ENCODE measurements at places on chromosomes 1 and 21. TPM values are rescaled to one million over a fixed set of nuclear protein-coding genes. Genes with fewer than 3 reads are reported as not detected.
A peak's percentile ranks its signal among the peaks of the same experiment; 100 is the strongest.

The KCNK1 gene
- 4.9 TPM for total RNA-seq

The DAB1 gene
- 35.9 TPM for total RNA-seq

The SLC26A9 gene
- total RNA-seq = not detected

The OR2L5 gene
- total RNA-seq = 0.41 TPM

The LCE3E gene
- not detected for total RNA-seq

The SLC30A10 gene
- 19.2 TPM for total RNA-seq

The UMODL1 gene
- not detected for total RNA-seq

The LY9 gene
- not detected for total RNA-seq

The VASH2 gene
- total RNA-seq = 28.1 TPM

The SHISAL2A gene
- not detected for total RNA-seq

DNA sequence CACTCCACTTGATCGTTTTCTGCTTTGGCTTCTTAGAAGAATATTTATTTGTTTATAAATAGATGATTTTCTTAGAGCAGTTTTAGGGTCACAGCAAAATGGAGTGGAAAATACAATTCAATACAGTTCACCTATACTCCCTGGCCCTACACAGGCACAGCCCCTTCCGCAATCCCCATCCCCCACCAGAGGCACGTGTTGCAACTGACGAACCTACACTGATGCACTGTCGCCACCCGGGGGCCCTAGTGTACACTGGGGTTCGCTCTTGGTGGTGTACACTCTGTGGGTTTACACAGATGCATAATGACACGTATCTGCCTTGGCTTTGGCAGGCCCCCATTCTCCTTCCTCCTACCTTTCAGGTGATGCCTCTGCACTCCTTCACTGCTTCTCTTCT lies 8.0 kb downstream of the ECHDC2 start:
- no peak for DNase-seq

DNA sequence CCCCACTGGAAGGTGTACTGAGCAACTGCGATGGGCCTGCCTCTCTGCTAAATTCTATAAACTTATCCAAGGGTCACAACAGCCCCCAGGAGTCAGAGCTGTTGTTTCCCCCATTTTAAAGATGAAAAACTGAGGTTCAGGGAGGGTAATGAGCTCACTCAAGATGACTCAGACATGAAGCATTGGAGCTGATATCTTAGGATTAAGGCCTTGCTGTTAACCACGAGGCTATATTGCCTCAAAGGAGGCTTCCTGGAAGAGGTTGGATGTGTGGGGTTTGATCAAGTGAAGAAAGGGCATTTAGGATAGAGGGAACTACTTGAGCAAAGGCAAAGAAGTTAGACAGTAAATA lies 6.7 kb downstream of the LDLRAP1 start:
- no peak for DNase-seq

GRCh38 chr1:3998086-3998485 lies 98.0 kb upstream of the C1orf174 start:
- DNase-seq = no peak

- DNase-seq = no peak
Measured at GRCh38 chr1:28365864-28366263, 3.7 kb upstream of the PHACTR4 start.

DNA sequence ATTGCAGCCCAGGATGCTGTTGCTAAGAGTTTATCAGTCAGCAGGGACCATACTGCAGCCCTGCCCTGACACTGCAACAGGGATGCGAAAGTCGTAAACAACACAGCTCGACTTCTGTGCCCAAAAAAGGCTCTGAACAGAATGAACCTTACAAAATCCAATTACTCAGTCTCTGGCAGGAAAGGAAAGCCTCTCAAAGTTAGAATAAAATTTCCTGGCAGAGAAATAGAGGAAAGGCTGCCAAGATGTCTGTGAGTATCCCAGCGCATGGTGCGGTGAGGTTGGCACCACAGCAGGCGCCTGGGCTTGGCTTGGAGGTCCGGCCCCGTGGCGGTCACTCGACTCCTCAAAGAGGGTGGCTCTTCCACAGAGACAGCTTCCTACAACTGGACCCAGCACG lies 185.8 kb downstream of the PCP4 start:
- DNase-seq = no peak

DNA sequence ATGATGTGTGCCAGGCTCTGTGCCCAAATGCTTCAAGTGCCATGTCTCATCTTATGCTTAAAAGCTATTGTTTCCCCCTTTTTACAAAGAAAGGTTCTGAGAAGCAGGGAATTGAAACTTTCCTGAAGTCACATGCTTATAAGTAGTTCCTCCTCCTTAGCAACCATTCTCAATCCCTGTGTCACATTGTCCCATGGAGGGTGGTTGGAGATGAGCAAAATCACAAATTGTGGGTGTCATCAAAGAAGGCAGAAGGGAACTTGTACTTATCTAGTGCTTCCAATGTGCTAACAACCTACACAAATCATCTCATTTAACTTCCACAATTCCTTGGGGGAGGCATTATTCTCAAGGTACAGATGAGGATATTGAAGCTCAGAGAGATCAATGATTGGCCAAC lies 10.1 kb upstream of the ERICH3 start:
- DNase-seq = no peak

- peak; percentile 19 for DNase-seq
Measured at GRCh38 chr1:103525114-103525606, 339 bp upstream of the RNPC3 start.

DNA sequence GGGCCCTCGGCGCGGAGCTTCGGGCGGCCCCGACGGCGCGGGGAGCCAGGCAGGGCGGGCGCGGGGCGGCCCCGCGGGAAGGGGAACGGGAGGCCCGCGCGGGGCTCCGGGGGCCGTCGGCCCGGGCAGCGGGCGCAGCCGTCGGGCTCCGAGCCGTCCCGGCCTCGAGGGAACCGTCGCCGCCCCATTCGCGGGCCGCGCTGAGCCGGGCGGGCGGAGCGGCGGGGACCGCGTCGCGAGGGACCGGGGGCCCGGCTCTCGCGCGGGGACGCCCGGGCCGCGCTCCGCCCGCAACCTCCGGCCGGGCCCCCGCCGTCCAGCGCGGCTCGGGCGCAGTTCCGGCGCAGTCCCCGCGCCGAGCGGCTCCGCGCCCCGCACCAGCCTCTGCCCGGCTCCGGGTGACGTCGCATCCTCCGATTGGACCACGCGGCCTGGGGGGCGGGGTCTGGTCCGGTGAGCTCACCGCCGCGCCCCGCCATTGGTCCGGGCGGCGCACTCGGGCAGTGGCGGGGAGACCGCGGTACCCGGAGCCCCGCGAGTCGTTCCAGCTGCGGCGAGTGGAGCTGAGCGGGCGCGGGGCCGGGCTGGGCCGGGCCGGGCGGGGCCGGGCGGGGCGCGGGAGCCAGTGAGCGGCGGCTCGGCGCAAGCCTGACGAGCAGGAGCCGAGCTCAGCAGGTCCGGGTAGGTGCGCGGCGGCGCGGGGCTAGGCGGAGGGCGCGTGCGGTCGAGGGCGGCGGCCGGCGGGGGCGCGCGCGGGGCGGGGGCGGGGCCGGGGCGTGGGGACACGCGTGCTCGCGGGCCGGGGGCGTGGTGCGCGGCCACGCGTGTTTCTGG lies 66.7 kb upstream of the VAMP3 start:
- peak; percentile 99 for DNase-seq

DNA sequence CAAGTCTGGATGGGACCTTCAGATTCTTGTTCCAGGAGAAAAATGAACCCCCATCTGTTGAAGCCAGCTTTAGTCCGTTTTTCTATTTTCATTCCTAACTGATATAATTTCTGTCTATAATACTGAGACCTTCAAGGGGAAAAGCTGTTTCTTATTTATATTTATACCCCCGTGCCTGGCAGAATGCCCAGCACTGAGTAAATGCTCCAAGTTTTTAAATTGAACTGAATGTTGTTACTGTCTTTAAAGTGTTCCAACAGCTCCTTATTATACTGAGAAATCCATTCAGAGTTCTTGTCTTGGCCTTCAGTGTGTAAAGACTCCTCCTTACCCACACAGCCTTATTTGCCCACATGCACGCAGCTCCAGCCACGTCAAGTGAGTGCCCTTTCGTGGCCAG lies 178.6 kb upstream of the HMGB4 start:
- DNase-seq = no peak

DNA sequence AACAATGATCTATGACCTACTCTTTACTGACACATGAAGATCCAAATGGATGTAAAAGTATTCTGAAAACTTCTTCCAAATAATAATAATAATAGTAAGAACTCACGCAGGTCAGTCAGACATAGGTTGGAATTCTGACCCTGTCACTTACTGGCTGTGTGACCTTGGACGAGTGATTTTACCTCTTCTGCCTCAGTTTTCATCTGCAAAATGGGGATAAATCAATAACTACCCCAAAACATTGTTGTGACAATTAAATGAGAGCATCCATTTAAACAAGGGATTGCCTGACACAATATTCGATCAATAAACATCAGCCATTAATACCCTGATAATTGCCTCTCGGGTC lies 556 bp downstream of the MECR start:
- DNase-seq = no peak

DNA sequence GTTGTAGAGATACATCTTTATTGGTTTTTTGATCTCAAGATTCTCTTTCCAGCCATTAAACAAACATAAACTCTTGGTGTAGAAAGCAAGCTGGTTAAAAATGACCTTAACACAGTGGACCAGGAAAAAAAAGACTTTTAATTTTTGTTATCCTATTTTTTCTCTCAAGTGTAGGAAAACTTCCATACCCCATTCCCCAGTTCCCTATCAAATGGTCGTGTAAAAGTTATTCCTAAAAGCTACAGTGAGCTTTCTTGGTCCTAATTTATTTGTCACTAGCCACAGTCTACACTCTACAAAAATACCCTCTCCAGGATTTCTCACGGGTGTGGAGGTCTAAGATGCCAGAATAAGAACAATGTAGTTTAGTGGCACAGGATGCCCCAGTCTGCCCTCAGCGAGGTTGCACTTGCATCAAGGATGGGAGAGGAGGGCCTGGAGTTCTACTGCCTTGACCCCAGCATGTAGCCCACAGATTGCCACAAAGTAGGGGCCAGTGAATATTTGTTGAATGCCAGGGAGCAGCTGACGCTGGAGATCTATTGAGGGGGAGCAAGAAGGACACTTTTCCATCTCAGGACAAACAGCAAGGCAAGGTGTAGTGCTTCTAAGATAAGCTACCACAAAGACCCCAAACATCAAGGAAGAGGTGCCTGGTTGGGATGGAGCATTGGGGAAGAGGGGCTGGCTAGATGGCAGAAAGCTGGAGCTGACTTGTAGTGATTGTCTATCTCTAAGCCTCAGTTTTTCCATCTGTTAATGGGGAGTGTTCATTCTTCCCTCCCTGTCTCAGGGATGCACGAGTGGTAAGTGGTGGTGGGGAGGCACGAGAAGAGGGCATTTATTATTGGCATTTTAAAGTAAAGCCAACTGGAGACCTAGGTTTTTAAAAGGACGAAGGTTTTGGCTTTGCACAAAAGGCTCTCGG lies 1.8 kb downstream of the MYCL start:
- DNase-seq = no peak

DNA sequence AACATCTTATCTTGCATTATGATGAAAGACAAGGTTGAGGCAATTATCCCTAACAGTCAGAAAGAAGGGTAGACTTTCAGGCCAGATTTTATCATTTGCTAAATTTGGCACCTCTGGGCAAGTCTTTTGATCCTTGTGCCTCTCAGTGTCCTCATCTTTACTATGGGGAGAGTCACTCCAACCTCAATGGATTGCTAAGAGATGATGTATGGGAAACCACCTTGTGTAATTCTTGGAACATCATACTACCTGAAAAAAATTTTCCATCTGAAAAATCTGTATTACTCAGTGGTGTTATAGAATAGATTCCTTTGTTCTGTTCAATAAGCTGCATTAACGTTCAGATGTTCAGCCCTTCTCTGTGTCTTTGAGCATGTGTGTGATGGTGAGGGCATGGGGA lies 230.7 kb downstream of the TGFB2 start:
- no peak for DNase-seq

- DNase-seq = no peak
Measured at GRCh38 chr1:111729271-111729921, 9.8 kb downstream of the INKA2 start.

DNA sequence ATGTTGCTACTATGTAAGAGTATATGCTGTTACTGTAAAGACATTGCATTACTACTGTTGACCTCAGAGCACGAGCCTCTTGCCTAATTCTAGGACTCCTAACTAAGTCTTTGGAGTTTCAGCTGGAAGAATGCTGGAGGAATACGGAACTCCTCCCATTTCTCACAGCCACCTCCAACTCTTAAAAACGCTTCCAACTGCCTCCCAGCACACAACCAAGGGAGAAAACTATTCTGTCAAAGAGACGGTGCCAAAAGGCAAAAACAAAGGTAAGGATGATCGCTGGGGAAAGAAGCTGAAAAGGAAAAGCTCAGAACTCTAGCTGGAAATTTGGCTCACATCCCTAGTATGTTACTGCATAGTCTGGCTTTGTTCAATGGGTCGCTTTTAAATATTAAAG lies at the start of gene FMO2:
TSS of gene FMO2 (plus strand) at position 210 of the 400 bp plus-strand sequence. CDS start 414 bp downstream, outside the sequence.
- DNase-seq = no peak

DNA sequence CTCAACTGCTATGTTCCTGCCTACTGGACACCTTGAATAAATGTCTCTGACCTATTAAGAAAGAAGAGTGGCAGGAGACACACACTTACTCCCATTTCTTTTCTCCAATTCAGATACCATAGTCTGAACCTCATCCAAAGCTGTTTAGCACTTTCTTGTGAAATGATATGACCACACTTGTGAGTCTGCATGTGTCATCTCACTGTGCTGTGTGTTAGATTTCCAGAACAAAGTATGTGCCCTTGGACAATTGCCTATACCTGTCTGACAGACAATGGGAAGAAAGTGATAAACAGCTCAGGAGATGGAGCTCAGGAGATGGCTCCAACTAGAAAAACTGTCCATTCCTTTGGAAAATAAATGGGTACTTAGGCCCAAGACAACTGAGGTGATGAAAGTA lies 48.4 kb downstream of the USP48 start:
- no peak for DNase-seq

GRCh38 chr1:43307458-43308158 lies 6.8 kb downstream of the TIE1 start:
- no peak for DNase-seq

DNA sequence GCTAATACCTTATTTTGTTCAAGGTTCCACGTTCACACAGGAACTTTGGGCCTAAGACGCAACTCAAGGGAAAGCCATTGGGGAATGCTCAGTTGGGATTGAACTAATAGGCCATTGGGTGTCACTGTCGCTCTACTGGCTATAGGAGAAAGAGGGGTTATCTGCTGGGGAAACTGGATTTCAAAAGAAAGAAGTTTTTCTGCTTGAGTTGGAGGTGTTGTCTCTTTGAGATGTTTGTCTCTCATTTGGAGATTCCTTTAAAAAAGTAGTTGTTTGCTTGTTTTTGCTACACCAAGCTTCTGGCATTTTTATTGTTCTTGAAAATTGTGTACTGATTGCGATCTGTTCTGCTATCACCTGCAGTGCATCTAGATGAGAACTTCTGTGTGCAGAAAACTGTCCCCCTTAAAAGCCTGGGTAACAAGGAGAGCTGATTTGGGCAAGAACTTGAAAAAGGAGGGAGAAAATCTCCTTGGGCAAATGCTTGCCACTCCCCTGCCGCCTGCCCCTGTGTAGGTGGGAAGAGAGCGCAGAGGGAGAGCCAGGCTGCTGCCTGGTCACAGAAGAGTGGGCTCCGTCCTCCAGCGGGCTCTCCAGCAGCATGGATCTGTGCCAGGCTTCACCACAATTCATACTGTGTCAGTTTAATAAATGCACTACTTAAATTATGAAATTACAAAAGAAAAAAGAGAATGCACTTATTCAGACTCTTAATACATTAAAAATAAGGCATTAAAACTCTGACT lies 39.9 kb downstream of the PEX14 start:
- no peak for DNase-seq

- DNase-seq = peak; percentile 63
Measured at GRCh38 chr1:203038891-203039608, 12.8 kb downstream of the PPFIA4 start.
